ENCODE measurements at places on chromosomes 4 and X. TPM values are rescaled to one million over a fixed set of nuclear protein-coding genes. Genes with fewer than 3 reads are reported as not detected.
A peak's percentile ranks its signal among the peaks of the same experiment; 100 is the strongest.

The JCHAIN gene
- total RNA-seq: 1,325 TPM

The C4orf50 gene
- total RNA-seq: not detected

- no peak for DNase-seq
These were observed 446.1 kb upstream of the RPS6KA3 start for GRCh38 chrX:20712811-20713210.

DNA sequence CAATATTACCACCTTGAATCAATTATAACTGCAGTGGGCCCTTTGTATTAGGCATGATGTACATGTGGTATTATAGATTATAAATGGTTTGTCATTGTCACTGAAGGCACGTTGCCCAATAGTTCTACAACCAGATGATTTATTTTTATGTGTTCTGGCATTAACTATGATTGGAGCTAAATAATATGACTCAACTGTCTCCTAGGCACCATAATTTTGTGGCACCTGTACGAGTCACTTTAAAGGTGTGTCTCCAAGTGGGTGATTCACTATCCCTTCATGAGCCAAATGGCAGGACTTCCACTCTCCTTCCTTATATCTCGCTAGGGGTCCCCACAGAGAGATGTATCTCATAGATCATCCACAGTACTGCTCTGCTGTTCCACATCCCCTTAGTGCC is 6.1 kb upstream of the SMPX start:
- no peak for DNase-seq

- DNase-seq: peak; percentile 49
These were observed 44.9 kb upstream of the TXK start for GRCh38 chr4:48178931-48179330.

The SLC26A1 gene
- total RNA-seq: 0.30 TPM

DNA sequence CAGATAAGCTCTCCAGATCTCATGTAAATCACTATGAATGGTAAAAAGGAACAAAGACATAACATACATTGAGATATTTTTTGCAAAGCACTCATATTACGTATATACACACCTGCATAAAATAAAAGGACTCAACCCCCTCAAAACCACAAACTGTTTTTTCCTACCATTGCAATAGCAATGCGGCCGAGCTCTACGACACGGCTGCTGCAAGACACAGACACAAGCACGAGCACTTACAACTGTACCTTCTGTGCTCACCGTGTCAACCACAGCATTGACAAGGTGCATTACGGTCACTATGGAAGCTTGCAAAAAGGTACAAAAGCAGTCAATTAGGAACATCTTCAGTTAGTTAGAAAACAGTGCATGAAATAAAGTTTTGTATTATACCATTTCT is 37.1 kb upstream of the MTNR1A start:
- no peak for DNase-seq

The HSFX2 gene
- total RNA-seq: not detected

The MAGT1 gene
- 30.2 TPM for total RNA-seq

DNA sequence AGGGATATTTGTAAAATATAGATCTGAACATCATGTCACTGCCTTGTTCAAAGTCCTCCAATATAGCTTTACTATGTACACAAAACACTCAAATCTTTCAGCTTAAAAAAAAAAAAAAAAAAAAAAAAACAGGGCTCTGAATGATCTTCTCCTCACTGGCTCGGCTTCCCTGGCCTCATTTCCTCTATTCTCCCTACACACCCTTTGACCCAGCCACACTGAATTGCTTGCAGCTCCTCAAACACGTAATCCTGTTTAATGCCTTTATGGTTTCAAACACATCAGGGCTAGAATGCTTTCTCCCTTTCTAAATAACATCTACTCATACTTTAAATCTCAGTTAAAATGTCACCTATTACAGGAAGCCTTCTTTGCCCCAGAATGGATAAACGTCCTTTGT is 60.8 kb downstream of the MTMR8 start:
- no peak for DNase-seq

The SULT1E1 gene
- not detected for total RNA-seq

DNA sequence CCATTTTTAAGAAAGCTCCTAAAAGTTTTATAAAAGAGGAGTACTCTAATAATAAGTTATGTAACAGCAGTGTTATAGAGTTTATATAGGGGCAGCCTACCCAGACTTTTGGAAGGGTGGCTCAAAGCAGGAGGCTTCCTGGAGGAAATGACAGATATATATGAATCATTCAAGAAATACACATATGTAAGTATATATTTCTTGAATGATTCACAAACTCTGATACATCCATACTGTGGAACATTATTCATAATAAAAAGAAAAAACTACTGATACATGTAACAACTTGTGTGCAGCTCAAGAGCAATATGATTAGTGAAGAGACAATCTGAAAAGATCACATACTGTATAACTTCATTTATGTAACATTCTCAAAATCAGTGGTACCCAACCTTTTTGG is 166.2 kb downstream of the WDFY3 start:
- DNase-seq: no peak

GRCh38 chr4:166816890-166817289 is 417.4 kb downstream of the SPOCK3 start:
- DNase-seq: no peak

The GABRG1 gene
- not detected for total RNA-seq

- no peak for DNase-seq
These were observed 154.7 kb downstream of the BEND2 start for GRCh38 chrX:18065956-18066355.

DNA sequence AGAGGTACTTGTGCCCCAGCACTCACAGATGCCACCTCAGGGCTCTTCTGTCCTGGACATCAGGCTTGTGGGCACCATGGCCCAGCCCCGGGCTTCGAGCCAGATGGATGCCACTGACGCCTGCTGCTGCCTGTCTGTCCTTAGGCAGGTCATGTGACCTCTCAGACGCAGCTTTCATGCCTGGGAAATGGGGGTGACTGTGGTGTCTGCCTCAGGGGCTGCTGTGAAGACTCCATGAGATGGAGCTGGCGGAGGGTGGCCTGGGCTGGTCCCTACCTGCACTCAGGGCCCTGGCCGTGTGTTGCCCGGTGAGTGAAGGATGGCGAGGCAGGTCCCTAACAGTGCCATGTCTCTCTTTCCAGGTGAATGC is 6.5 kb downstream of the CPZ start:
- no peak for DNase-seq

DNA sequence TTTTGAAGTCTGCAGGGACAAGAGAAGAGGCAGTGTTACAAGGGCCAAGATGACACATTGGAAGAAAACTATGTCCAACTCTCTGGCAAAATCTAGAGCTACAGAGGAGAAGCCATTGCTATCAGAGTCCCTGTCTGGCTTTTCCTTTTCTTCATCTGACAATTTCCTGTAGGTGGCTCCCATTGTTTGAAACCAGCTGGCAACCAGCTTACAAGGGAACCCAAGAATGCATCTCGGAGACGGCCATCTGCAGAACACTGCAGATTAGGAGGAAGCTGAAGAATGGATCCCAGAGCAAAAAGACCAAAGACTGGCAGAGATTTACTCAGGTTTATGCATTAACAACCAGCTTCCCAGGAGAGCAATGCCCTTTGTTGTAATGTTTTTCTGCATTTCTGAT is 216.2 kb upstream of the CTSO start:
- no peak for DNase-seq

- no peak for DNase-seq
These were observed 26.5 kb upstream of the FUNDC1 start for GRCh38 chrX:44569122-44569521.
